SK-MEL-5 (cell line): ENCODE measurements at places on chromosomes 3 and 15.

DNA sequence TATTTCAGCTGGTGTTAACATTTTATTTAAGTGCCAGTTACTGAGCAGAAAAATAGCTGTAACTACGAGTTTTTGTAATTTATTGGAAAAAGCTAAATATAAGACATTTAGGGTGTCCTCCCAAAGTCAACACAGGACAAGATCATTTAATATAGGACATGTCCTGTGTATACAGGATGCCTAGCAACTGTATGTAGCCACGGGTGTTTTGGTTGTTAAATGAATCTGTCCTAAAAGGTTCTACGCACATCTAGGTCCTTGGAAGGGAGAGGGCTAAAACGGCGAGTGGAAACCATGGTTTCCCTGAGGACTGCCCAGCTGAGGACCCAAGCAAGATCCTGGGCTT, 565 bp upstream of the ZNF621 start:
- DNase-seq, result no peak

GRCh38 chr3:48088056-48088748, 72.0 kb upstream of the MAP4 start:
- peak; percentile 26 for DNase-seq

DNA sequence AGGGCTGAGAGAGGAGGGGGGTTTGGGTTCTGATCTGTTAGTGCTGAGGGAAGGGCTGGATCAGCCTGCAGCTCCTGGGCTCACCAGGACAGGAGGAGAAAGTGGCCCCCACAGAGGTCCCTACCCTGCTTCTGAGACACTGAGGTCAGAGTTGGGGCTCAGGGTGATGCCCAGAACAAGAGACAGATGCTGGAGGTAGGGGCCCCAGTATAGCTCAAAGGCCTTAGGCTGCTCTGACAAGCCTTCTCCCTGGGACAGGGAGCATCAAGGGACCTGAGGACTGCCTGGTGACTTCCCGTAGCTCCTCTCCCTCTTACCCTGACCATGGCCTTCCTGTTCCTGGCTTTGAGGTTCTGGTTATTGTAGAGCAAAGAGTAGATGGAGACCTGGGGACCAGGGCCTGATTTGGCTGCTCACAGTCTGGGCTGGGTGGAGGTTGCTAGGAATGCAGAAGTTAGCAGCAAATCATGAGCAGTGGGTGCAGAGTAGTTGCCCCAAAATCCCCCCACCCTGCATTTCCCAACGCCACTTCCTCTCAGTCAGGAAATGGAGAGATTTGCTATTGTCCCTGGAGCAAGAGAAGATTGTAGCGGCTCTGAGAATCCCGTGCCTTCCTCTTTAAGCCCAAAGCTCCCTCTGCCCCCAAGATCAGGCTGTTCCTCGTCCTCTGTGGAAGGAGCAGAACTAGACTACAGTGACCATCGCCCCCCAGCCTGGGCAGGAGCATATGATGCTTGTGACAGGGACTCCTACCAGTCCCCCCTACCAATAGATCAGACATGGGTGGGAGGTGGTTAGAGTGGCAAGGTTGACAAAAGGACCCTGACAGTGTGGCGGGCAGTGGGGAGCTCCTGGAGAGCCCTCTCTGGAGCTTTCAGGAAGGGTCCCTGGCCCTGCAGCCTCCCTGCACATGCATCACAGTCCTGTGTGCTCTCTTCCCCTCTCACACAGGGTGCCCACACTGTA, 47.4 kb upstream of the SEC22A start:
- no peak for DNase-seq

GRCh38 chr15:35911052-35911777, 365.2 kb upstream of the DPH6 start:
- DNase-seq, result no peak

DNA sequence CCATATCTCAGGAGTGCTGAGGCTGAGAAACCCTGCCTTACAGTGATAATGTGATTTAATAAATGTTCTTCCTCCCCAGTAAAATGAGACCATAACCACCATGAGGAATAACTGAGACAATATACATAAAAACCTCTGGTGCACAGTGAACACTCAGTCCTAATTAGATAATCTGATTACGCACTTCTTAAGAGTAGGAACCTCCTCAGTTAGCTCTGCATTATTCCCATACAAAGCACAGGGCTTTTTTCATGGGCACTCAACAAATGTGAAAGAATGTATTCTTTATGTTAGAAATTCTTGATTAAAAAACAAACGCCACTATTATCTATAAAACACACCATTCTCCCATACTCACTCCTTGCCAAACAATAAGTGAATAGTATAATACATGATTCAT, 97.0 kb downstream of the TNIK start:
- DNase-seq, result peak; percentile 53

GRCh38 chr3:23302271-23302670, 99.1 kb downstream of the UBE2E2 start:
- no peak for DNase-seq

GRCh38 chr3:100467133-100467532, 25.3 kb upstream of the TMEM45A start:
- no peak for DNase-seq

DNA sequence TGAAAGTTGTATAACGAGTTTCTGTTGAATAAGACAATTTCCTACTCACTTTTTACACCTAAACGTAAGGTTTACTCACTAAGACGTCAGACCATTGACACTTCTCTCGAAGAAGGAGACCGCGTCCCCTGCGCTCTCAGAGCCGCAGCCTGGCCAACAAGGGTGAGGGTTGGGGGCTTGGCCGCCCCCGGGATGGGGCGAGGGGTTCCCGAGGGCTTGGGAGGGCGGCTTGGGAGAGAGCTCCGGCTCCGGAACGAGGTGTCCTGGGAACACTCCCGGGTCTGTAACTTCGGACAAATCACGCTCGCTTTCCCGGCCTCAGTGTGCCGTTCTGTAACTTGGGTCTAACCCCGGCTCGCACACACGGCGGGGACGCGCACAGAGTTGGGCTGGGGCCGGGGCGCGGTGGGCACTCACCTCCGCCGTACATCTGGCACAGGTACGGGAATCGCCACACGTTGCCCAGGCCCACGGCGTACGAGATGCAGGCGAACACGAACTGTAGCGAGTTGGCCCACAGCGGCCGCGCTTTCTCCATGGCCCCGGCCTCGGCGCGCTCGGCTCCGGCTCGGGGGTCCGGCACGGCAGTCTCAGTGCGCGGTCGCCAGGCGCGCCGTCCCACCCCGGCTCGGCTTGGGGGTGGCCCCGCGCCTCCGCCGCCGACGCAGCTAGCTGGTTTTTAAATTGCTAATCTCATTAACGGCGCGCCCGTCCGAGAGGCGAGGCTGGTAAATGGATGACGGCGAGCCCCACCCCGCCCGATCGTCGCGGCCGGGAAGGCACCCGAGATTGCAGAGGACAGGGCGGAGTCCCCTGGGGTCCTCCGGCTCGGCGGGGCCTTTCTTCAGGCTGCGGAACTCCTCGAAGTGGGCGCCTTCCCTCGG, at the start of gene SLC6A20:
Gene SLC6A20, minus strand, starts transcription at position 655 of the 884 bp plus-strand sequence. Its CDS starts 117 bp downstream, at position 538.
- no peak for DNase-seq

DNA sequence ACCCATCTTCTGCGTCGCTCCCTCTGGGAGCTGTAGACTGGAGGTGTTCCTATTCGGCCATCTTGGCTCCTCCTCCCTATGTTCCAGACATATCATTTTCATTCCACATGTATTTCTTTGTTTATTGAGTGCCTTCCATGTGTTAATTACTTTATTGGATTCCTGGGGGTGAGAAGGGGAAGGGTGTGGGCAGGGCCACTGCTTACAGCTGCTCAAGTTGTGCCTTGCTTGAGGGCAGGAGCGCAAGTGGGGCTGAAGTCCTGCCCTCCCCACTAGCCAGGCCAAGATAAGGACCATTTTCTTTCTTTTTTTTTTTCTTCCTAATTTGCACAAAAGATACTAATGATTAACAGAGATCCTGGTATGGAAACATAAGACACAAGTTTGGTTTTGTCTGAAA, 224.8 kb downstream of the LPP start:
- no peak for DNase-seq

DNA sequence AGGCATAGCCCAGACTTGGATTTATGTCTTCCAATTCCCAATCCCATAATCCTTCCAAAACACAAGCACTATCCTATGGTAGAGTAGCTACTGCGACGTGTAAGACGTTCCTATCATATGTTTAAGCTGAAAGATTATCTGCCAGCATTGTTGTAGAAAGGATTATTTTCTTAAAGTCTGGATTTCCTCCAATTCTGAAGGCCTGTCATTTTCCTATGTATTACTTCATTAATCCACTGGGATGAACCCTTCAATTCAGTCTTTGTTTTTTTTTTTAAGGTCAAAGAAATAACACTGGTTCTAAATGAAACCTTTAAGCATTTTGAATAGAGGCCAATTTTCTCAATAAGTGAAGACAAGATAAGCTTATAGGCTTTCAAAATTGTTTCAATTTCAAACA, 289.0 kb downstream of the SLC9A9 start:
- DNase-seq, result no peak

GRCh38 chr3:74001436-74001835, 376.7 kb upstream of the PDZRN3 start:
- DNase-seq, result no peak

DNA sequence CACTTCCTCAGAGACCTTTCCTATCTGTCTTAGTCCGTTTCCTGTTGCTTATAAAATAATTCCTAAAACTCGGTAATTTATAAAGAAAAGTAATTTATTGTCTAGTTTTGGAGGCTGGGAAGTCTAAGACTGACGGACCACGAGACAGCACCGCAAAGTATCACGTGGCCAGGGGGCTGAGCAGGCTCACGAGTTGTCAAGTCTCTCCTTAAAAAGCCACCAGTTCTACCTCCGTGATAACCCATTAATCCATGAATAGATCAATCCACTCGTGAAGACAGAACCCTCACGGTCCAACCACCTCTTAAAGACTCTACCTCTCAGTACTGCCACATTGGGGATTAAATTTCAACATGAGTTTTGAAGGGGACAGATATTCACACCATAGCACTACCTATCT, 821 bp downstream of the LINS1 start:
- peak; percentile 55 for DNase-seq

DNA sequence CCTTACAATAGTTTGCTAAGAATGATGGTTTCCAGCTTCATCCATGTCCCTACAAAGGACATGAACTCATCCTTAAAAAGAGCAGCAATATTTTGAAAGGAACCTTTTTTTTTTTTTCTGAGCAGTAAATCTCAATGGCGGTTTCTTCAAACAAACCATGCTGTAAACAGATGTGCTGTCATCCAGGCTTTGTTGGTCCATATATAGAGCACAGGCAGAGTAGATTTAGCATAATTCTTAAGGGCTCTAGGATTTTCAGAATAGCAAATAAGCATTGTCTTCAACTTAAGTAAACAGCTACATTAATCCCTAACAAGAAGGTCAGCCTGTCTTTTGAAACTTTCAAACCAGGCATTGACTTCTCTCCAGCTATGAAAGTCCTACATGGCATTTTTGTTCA, 334.2 kb downstream of the SLC9A9 start:
- no peak for DNase-seq

DNA sequence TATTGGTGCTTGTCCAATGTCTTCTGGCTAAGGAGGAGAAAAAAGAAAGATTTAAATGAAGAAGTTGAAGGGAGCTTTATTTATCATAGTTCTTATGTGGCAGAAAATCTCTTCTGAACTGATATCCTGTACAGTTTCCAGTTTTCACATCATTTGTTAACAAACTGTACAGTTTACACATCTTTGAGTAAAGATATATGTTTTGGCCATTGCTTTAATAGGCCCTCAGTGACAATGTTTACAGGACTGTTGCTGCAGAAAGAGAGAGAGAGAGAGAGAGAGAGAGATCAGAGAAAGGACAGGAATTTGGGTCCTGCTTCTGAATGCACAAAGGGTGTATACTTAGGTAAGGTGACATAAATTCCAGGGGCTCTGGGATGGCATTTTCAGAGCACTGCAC, 188.3 kb downstream of the NR1D2 start:
- DNase-seq, result no peak

DNA sequence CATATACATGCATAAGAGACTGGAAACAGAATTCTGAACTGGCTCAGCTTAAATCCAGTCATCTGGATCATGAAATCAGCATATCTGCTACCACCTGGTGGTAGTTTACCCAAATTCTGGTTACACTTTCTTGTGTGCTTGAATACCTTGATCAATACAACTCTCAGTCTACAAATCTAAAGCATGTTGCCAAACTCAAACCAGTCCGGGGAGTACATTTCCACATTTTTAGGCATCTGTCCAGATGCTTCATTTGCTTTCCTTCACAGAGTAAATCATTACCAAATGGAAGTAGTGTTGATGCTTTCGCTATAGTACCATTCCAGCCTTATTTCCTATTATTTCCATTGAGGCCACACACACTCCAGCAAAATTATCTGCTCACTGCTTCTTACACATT, 126.4 kb downstream of the P2RY1 start:
- peak; percentile 64 for DNase-seq

DNA sequence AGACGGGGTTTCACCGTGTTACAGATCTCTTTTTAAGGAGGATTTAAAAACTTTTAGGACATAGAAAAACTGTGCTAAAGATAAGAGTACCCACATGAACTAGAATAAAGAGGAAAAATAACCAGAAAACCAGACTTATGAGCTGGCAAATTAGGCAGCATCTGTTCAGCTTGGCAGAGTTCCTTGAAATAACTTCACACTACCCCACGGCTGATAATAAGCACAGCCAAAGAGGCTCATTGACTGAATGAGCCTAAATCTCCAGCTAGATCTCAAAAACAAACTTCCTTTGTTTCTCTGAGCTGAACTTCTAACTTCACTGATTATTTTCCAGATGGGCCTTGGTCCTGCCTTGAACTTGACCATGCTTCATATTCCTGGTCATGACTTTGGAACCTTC, 26.7 kb upstream of the PIK3R4 start:
- DNase-seq, result no peak

GRCh38 chr3:44468572-44469520, 8.6 kb downstream of the ZNF445 start:
- no peak for DNase-seq

GRCh38 chr3:44236485-44236908, 5.2 kb upstream of the TOPAZ1 start:
- DNase-seq, result no peak

DNA sequence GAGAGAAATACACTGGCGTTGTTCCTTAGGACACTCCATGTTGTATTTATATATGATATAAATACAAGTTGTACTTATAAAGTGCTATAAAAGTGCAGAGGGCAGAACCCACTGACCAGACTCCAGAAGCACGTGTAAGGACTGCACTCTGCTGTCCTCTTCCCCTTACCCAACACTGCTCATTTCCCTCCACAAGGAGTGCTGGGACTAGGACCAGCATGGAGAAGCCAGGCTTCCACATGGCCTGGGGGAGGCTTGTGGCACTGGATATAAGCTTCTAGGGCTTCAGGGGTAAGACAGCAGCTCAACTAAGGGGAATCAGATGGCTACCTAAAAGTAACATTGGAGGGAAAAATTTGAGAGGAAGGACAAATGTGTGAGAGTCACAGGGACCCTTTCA, 556.9 kb downstream of the IGSF11 start:
- no peak for DNase-seq

DNA sequence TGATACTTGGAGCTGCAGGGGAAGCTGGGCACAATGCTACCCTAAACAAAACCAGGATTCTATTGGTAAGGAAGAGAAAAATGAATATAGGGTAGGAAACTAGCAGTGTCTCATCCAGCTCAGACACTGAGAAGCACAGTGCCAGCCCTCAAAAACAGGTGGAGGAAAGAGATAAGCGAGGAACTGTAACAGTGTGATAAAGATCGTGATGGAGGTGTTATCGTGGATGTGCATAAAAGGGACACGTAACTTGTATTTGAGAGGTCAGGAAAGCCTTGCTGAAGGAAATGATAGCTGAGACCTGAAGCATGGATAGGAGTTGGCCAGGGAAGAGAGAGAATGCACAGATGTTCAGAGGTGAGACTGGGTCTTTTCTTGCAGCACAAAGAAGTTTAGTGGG, 27.4 kb downstream of the MIX23 start:
- no peak for DNase-seq
